ENCODE measurements at places on chromosomes 7 and 10. TPM values are rescaled to one million over a fixed set of nuclear protein-coding genes. Genes with fewer than 3 reads are reported as not detected.
A peak's percentile ranks its signal among the peaks of the same experiment; 100 is the strongest.

- ATAC-seq, result peak; percentile 80
Measured at GRCh38 chr7:131225619-131226513, 101.8 kb upstream of the MKLN1 start.

GRCh38 chr10:110568055-110568735 is 700 bp downstream of the SMC3 start:
- ATAC-seq, result peak; percentile 39

GRCh38 chr10:1420661-1421362 is 316.5 kb downstream of the ADARB2 start:
- peak; percentile 51 for ATAC-seq

Gene CPEB3
- 4.7 TPM for total RNA-seq

DNA sequence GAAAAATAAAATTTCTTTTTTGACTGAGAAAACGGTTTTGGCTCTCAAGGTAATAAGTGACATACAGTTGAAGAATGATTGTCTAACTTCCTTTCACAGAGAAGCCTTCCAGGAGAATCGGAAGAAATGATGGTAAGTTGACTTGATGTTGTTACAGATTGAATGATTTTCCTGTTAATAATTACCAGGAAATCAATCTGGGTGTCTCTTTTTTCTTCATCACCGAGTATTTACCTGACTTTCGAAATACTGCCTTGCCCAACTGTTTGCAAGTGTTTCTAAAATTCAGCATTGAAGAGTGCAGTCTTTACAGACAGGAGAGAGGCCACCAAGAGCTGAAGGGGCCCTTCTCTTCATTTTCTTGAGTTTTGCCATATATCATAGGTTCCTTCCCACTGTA is 4.0 kb downstream of the ITIH2 start:
- ATAC-seq, result no peak
